ENCODE measurements at places on chromosomes 4 and X.

DNA sequence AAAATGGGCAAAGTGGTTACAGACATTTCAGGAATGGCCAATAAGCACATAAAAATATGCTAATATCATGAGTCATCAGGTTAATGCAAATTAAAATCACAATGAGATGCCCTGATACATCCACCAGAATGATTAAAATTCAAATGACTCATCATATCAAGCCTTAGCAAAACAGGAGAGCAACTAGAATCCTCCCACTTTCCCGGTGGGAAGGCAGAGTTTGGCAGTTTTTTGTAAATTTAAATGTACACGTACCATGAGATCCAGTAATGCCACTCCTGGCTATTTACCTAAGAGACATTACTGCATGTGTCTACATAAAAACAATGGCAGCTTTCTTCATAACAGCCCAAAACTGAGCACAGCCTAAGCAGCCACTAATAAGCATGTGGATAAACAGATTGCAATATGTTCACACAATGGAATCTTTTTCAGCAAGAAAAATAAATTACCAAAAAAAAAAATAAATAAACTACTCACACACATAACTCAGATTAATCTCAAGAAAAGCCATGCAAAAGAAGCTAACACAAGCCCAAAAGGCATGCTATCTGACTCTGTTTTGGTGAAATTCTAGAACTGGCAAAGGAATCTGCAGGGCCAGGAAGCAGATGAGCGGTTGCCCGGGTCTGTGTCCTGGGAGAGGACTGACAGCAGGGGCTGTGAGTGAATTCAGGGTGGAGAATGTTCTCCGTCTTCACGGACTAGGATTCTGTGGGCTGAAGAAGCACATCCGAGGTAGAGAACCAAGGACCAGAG is 48.8 kb downstream of the AFAP1 start:
- no peak for DNase-seq

DNA sequence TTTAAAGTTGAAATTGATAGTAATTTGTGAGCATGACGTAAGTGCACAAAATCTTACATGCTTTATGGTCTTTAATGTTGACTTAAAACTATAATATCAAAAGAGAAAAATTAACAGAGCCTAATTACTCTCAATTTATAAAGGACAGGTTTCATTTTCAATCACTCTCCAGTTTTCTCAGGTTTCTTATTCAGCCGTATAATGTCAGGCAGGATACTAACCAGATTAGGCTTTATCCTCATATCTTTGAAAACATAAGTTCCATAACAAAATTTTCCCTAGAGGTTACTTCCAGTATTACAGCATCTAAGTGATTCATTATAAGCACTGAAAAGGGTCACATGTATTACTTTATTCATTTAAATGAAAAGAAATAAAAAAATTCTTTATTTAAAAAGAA is 492.1 kb downstream of the PACRGL start:
- no peak for DNase-seq

DNA sequence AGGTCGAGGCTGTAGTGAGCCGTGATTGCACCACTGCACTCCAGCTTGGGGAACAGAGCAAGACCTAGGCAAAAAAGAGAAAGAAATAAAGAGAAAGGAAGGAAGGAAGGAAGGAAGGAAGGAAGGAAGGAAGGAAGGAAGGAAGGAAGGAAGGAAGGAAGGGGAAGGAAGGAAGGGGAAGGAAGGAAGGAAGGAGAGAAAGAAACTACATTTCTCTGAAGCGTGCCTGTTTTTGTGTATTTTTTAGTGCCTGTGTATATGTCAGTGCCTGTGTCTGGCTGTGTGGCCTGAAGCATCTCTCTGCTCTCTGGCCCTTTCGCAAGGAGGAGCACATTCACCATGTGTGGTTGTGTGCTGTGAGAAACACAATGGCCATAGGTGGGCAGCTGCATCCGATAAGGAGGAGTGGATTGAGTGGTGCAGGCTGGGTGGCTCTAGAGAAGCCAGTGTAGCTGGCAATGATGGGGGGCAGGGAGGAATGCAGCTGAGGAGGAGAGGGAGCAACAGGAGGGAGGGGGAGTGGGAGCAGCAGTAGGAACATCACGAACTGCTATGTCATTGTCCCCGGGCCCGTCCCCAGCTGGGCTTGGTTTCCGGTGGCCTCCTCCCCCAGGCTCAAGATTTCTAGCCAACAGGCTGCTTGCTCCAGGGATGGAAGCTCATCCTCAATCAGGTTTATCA is 11.4 kb downstream of the SYN1 start:
- DNase-seq: peak; percentile 67

GRCh38 chrX:25427873-25428555 is 412.2 kb upstream of the ARX start:
- DNase-seq: no peak

DNA sequence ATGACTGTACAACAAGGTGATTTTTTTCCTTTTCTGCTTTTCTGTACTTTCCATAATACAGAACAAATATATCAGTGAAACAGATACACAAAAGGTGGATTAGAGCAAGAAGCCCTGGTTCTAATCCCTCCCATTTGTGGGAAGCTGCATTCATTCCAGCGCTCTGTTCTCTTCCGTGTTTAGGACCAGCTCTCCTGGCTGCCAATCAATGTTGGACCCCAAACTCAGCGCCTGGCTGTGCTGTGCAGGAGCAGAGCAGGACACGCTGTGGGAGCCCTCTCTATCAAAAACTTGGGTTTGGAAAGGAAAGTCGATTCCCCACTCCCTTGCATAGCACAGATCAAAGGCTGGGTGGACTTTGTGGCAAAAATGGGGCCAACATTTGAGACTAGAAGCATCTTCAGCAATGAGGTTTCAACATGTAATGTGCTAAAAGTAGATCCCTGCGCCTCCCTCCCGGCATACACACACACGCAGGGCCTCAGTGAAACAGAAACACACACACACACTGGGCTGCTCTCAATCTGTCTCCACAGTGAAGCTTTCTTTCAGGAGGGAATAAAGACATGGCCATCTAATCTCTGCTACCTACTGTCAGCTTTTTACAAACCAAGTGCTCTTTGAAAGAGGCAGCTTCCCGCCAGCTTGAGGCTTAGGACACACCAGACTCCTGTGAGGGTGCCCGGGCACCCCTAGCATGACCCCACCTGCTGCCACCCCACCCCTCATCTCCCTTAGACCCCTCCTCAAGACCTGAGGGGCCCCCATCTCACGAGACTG is 12.2 kb downstream of the WDR1 start:
- DNase-seq: no peak

GRCh38 chrX:100477467-100477866 is 67.4 kb upstream of the PCDH19 start:
- DNase-seq: no peak

GRCh38 chrX:105533951-105534350 is 288.4 kb upstream of the NRK start:
- DNase-seq: no peak

GRCh38 chr4:24103434-24104157 is 213.7 kb upstream of the PPARGC1A start:
- no peak for DNase-seq

GRCh38 chr4:69104719-69105275 is 8.5 kb downstream of the UGT2B7 start:
- DNase-seq: no peak

GRCh38 chr4:147535124-147535523 is 54.2 kb downstream of the EDNRA start:
- DNase-seq: no peak

- no peak for DNase-seq
Observed at GRCh38 chr4:179051206-179051605, 1609.0 kb upstream of the AGA start.

- DNase-seq: no peak
Observed at GRCh38 chrX:32597777-32598176, 613.6 kb downstream of the DMD start.

GRCh38 chr4:40848251-40848650 is 98.5 kb downstream of the NSUN7 start:
- peak; percentile 34 for DNase-seq

DNA sequence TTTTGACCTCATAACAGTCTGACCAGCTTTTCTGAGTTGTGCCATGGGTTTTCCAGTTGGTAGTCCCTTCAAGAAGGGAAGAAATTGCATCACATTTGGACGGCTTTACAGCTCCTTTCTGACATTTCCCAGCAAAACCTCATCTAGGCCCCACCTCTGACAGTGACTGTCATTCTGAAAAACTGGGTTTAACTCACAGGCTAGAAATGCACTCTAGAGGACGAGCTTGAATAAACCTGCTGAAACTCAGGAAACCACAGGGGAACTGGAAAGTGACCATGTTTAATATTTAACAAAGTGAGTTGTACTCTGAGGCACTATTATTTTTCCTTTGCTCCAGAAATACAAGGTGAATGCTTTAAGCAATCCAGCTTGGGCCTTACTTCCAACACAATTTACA is 434.3 kb upstream of the RASGEF1B start:
- DNase-seq: no peak

DNA sequence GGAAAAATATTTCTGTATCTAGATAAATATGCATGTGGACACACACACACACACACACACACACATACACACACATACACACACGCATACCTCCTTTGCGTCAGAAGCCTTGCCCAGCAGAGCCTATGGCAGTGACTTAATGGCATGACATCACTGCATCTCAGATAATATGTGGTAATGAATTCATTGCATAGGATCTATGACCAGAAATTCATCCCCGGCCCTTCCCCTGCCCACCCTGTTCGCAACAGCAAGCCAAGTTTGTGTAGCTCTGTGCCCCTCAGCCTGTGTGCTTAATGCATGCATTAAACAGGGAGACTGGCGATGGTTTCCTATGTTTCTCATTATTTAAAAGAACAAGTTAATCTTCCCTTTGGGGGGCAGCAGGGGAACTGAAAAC is 120.7 kb downstream of the NKX6-1 start:
- no peak for DNase-seq

All from NCI-H2227 treated with DMSO at 0.1 percent for 48 hours (cell line).